A549 treated with Hydrocortisone at 1 μM for 4 hours (cell line): ENCODE measurements at places on chromosomes 2 and 18. TPM values are rescaled to one million over a fixed set of nuclear protein-coding genes. Genes with fewer than 3 reads are reported as not detected.

The IL36RN gene
- total RNA-seq, result 0.14 TPM in 1 of 5 replicates, not detected in the others

The NGEF gene
- total RNA-seq, result 12.2 to 18.6 TPM (median 15.8 TPM) in 5 replicates

The CCDC150 gene
- 3.6 to 6.6 TPM (median 5.3 TPM) in 5 replicates for total RNA-seq

The PMAIP1 gene
- total RNA-seq, result 12.0 to 16.3 TPM (median 14.8 TPM) in 5 replicates

The CXCR4 gene
- total RNA-seq, result 0.46 to 0.99 TPM (median 0.56 TPM) in 5 replicates

The ZNG1B gene
- total RNA-seq, result 39.2 to 42.1 TPM (median 40.8 TPM) in 5 replicates

The UNC80 gene
- total RNA-seq, result not detected in 5 replicates

The MAP2 gene
- total RNA-seq, result 0.86 to 1.9 TPM (median 1.3 TPM) in 5 replicates

The HES6 gene
- total RNA-seq, result 7.9 to 14.6 TPM (median 13.4 TPM) in 5 replicates
